ENCODE measurements at places on chromosomes 6 and 20.

- no peak for DNase-seq
Measured at GRCh38 chr20:36569847-36570429, 3.5 kb upstream of the TGIF2 start.

GRCh38 chr20:40326784-40327183, 362.3 kb downstream of the MAFB start:
- no peak for DNase-seq

- no peak for DNase-seq
Measured at GRCh38 chr6:48613231-48613949, 502.4 kb upstream of the PTCHD4 start.

- DNase-seq = no peak
Measured at GRCh38 chr6:38730140-38730862, 15.2 kb downstream of the DNAH8 start.

DNA sequence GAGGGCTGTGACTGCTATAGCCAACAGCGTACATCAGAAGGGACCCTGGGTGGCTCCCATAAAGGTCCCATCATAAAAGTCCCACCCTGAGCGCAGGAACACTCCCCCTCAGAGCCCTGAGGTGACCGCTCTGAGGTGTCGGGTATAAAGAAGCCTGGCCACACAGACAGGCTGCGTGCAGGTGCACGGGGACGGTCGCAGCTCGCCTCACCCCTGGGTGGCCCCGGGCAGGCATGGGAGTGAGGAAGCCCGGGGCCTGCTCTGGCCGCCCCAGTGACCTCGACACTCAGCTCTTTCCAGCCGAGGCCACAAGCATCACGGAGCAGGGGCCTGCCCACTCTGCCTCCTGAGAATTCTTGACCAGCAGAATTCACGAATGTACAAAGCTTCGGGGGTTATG, 14.4 kb upstream of the RNASET2 start:
- no peak for DNase-seq

GRCh38 chr6:64258302-64258701, 622.7 kb downstream of the PHF3 start:
- no peak for DNase-seq

DNA sequence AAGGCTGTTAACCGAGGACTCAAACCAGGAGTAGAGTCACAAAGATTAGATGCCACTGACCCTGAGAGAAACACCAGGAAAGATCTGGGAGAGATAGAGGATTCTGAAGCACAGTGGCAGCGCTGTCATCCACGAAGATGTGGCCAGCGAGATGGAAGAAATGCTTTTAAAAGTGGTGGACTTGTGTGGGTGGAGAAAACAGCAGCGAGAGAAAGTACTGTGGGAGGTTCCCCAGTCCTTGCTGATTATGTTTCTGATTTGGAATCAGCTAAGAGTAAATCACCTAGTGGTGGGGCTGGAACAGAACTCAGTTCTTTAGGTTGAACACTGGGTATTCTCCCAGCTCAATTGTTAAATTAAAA, 435 bp upstream of the ZNF322 start:
- no peak for DNase-seq

DNA sequence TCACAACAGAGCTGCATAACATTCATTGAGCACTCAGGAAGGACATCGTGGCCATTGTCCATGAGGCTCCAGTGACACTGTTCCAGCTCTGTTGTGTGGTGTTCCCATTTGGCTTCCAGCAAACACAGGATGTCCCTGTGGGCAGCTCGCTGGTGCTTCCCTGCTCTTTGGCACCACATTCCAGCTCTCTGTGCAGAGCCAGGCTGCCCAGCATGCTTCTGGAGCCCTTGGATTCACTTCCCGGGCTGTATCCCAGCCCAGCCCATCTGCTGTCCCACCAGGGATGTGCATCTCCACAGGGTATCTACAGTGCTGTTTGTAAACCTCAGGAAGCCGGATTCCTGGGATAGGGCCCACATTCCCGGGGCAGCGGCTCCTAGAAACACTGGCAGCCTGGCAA, 57.2 kb downstream of the CTCFL start:
- DNase-seq = no peak

GRCh38 chr6:113734982-113735381, 122.2 kb upstream of the MARCKS start:
- DNase-seq = no peak

DNA sequence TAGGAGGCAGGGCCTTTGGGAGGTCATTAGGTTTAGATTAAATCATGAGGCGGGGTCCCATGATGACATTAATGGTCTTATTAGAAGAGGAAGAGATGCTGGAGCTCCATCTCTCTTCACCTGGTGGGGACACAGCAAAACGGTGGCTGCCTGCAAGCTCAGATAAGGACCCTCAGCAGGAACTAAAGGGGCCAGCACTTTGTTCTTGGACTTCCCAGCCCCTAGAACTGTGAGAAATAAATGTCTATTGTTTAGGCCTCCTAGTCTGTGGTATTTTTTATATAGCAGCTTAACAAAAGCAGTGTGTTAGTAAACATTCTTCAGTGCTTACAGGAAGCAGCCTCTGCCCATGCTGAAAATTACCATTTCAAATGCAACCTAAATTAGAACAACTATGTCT, 157.6 kb downstream of the FOXA2 start:
- DNase-seq = no peak

DNA sequence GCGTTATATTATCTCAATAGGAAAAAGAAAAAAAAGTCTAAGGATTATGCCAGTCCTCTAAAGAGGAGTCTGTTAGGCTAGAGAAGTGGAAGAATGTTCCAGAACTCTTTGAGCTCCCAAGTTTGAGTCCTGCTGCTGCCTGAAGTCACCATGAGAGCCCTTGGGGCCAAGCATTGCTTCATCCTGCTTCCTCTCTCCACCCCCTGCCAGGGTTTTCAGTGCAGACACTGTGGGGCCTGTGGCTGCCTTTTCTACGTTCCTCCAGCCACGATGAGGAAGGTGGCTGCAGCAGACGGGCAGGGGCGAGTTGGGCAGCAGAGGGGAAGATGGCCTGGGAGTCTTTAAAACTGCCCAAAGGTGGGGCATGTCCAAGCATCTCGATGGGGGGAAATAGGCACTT, 214.4 kb upstream of the KCNG1 start:
- DNase-seq = no peak

DNA sequence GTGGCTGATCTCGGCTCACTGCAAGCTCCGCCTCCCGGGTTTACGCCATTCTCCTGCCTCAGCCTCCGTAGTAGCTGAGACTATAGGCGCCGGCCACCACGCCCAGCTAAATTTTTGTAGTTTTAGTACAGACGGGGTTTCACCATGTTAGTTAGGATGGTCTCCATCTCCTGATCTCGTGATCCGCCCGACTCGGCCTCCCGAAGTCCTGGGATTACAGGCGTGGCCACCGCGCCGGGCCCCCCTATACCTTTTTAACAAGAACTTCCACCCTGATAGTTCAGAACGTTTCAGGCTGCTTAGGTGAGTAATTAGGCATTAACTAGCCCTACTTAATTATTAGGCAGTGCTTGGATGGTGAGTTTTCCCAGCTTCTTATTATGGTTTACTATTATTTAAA, 552.5 kb downstream of the BCKDHB start:
- no peak for DNase-seq

DNA sequence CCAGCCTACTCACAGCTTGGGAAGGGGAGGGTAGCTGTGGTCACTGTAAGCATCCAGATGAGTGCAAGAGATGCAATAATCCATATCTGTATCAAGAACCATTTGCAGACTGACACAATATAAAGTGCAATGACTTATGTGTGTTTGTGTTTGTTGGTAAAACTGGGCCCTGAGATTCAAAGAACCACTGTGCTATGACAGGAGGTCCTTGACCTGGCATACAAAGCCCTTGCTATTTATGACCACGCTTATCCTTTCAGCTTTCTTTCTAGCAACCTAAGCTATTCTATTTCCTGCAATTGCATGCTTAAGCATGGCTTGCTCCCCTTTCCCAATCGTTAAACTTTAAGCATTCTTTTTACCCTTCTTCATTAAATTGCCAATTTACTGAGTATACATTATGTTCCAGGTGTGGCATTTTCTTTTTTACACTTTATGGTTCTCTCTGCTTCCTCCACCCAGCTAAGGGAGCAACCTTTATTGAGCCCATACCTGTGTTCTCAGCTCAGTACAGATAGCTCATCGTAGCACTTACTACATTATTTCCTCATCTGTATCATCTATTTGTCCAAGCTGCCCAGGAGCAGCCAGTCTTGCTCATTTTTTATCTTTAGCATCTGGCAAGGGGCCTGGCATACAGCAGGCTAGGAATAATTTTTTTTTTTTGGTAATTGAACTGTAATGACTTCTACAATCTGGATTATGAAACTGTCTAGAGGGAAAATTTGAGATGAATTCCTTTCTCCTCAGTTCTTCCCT, 3.5 kb downstream of the MCUR1 start:
- DNase-seq = no peak
